ENCODE measurements at places on chromosomes 13 and 19. TPM values are rescaled to one million over a fixed set of nuclear protein-coding genes. Genes with fewer than 3 reads are reported as not detected.

GRCh38 chr19:7224209-7224686 is 70.0 kb downstream of the INSR start:
- peaks cover 71% of the 10 kb centered on the region for H3K4me1 ChIP-seq
- peak overlapping the region; percentile 56 for H3K27ac ChIP-seq
- H3K27me3 ChIP-seq = no peaks in the 10 kb centered on the region
- H3K36me3 ChIP-seq = no peaks in the 10 kb centered on the region

- H3K27me3 ChIP-seq = no peaks in the 10 kb centered on the region
- no peak overlapping the region for H3K4me3 ChIP-seq
- no peaks in the 10 kb centered on the region for H3K36me3 ChIP-seq
- DNase-seq = no peak
These were observed 213.3 kb upstream of the HTR2A start for GRCh38 chr13:47110141-47110540.

- DNase-seq = no peak
- peaks cover 6% of the 10 kb centered on the region for H3K4me1 ChIP-seq
- peaks cover 8% of the 10 kb centered on the region for H3K36me3 ChIP-seq
- H3K27ac ChIP-seq = no peak overlapping the region
- H3K27me3 ChIP-seq = no peaks in the 10 kb centered on the region
- no peak overlapping the region for H3K4me3 ChIP-seq
These were observed 66.7 kb downstream of the FRY start for GRCh38 chr13:32098272-32098671.

Gene ZNF544
- 24.0 TPM for total RNA-seq

- no peaks in the 10 kb centered on the region for H3K4me1 ChIP-seq
- no peak overlapping the region for H3K4me3 ChIP-seq
- no peaks in the 10 kb centered on the region for H3K36me3 ChIP-seq
- H3K27ac ChIP-seq = no peak overlapping the region
- no peak for DNase-seq
These were observed 79.3 kb downstream of the GPC6 start for GRCh38 chr13:93305886-93306285.

DNA sequence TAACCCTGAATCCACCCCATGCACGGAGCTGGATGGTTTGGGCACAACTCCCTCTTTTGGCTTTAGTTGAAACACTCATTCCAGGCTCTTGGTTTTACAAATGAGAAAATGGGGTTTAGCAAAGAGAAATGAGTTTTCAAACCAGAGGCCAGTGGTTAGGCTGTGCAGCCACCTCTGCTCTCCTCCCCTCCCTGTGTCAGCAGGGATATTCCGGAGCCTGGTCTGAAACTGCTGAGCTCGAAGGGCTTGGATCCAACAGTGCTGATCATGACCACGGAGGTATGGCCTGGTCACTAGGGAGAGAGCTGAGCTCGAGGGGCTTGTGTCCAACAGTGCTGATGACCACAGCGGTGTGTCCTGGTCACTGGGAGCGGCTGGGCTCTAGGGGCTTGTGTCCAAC is 41.5 kb downstream of the ZNF787 start:
- H3K4me1 ChIP-seq = peaks cover 13% of the 10 kb centered on the region
- no peaks in the 10 kb centered on the region for H3K27me3 ChIP-seq
- no peak for DNase-seq

Gene ELSPBP1
- not detected for total RNA-seq

DNA sequence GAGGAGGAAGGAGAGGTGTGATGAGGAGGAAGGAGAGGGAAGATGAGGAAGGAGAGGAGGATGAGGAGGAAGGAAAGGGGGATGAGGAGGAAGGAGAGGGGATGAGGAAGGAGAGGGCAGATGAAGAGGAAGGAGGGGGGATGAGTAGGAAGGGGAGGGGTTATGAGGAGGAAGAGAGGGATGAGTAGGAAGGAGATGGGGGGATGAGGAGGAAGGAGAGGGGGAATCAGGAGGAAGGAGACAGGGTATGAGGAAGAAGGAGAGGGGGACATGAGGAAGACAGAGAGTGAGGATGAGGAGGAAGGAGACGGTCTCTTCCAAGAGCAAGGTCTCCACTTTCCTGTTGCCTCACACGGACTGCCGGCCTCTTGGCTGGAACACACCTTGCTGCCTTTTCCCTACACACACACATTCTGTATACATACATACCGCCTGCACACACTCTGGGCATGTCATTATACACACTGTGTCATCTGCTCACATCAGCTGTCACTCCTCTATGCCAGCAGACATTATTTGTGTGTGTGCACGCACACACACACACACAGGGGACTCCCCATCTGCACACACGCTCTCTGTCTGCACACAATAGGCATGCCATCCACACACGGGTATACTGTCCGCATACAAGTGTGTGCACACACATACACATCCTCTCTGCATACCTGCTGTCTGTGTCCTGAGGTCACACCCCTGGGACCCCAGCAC is 11.1 kb upstream of the VSTM2B start:
- H3K27ac ChIP-seq = no peak overlapping the region
- H3K4me1 ChIP-seq = no peaks in the 10 kb centered on the region
- H3K27me3 ChIP-seq = peaks cover 50% of the 10 kb centered on the region
- DNase-seq = no peak
- H3K36me3 ChIP-seq = no peaks in the 10 kb centered on the region

GRCh38 chr13:87120476-87120875 is 550.7 kb upstream of the SLITRK5 start:
- H3K4me3 ChIP-seq = no peak overlapping the region
- H3K27me3 ChIP-seq = no peaks in the 10 kb centered on the region
- no peaks in the 10 kb centered on the region for H3K36me3 ChIP-seq

Gene FCAR
- not detected for total RNA-seq

Gene ABCC4
- total RNA-seq = 4.9 TPM
